ENCODE measurements at places on chromosomes 4 and X.

DNA sequence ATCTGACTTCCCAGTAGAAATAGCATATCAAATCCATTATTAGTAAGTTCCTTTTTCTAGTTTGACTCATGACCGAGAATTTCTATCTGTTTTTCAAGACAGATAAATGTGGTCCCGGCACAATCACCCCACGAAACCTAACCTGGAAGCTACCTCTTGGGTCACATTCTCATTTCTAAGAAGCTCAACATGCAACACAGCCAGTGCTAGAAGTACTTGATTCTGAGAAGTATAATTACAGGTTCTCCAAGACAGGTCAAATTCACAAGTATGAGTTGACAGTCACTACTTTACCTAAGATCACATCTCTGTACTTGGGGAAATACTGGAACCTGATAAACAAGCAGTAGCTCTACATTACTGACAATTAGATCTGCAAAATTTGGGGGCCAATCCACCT is 54.0 kb upstream of the PLAC1 start:
- DNase-seq, result no peak

GRCh38 chr4:81639248-81639647 is 167.5 kb upstream of the RASGEF1B start:
- no peak for DNase-seq

DNA sequence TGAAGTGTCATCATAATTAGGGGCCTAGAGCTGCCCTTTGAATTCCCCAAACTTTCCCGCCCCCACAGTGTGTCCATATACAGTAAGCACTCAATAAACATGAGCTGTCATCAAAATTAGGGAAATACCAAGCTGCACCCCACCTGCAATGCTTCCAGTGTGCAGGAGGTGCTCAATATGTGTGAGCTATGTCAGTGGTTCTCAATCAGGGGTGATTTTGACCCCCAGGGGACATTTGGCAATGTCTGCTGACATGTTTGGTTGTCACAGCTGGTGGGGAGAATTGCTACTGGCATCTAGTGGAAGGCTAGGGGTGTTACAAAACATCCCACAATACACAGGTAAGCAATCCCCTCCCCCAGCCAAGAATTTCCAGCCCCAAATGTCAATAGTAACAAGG is 748 bp downstream of the CFP start:
- no peak for DNase-seq

DNA sequence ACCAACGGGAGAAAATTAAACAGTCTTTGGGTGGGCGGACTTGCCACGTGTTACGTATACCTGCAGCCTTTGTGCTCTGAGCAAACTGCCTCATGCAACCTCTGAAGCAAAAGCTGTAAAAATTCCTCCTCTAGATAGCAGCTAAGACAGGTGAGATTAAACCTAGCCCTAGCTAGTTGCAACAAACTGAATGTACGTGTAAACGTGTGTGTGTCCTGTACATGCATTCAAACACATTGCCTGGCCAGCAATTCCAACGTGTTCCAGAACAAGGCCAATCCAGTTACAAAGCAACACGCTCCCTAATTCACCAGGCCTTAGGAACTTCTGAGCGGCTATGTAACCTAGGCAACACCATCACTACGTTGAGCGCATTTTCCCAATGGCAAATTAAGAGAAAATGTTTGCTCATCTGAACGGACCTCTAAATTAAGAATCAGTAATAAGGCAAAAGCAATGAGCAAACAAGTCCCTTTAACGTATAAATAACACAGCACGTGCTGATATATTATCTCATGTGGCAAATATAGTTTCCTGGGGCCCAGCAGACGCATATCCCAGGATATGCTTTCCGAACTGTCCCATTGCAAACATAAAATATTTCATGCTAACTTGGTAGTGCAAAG is 792 bp downstream of the PPID start:
- peak; percentile 34 for DNase-seq

DNA sequence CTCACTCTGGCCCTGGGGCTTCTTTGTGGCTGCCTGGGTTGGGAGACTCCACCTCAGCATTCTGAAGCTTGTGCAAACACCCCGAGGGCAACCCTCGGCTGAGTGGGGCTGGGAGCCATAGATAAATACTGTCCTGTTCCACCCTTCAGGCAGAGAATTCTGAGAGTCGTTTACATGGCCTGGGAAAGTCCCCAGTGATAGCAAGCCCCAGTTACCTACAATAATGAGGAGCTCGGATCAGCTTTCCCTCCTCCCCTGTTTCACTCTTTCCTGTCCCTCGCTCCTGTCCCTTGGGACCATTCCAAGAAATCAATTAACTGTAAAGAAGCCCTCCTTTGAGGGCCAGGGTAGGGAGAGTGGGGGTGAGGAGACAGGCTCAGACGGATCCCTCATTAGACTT is 31.6 kb upstream of the DDX3X start:
- DNase-seq, result no peak

Data from fibroblast of skin of back (primary cell).